Forelimb muscle (tissue), 1 donor: ENCODE measurements at places on chromosomes 1 and 21.

- no peak for DNase-seq
Measured at GRCh38 chr1:236800002-236800620, 5.0 kb downstream of the MTR start.

GRCh38 chr21:34974162-34974981, 74.7 kb downstream of the RUNX1 start:
- DNase-seq: no peak

- no peak for DNase-seq
Measured at GRCh38 chr1:119391749-119392148, 23.2 kb downstream of the HAO2 start.

DNA sequence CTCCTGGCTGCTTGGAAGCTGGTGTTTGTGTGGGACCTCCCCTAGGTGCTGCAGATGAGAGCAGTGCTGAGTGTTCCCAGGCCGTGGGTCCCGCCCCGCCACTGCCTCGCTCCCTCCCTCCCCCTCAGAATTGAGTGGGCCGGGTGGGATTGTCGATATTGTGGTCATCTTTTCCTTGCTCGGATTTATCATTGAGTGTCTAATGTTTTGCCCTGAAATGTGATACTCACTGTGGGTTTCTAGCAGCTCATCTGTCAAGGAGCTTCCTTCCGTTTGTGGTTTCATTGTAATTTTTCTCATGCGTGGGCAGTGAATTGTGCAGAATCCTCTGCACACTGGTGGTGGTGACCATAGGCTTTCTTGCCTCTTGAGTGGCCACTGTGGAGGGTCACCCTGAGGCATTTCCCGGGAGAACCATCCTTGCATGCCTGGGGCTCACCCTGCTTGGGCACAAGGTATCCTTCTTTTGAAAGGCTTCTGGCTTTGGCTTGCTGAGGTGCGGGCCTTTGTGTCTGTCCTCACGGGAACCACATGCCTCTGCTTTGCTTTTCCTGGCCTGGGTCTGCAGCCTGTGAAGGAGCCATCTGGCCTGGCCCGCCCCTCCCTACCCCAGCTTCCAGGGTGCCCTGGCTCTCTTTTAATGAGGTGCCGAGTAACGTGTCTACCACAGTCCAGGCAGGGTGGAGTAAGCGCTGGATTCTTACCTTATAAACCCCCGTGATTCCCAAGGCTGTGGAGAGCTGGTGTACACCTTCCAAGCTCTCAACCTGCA, 25.6 kb downstream of the SLX9 start:
- DNase-seq: no peak

DNA sequence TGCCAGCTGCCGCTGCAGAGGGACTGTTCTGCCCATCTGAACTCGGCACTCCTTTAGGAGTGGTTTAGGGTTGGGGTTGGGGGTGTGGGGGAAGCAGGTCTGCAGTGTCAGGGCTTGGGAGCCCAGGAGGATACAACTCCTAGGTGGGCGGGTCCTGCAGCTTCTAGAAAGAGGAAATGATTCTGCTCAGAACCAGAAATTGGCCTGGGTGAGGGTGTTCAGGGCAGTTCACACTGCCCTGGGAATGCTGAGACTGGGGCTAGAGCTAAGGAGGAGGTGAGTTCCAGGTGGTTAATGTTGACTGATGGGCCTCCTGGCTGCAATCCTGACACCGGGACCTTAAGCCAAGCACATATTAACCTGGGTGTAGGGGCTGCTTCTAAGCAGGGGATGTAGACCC, 4.8 kb upstream of the SLC26A9 start:
- DNase-seq: no peak

DNA sequence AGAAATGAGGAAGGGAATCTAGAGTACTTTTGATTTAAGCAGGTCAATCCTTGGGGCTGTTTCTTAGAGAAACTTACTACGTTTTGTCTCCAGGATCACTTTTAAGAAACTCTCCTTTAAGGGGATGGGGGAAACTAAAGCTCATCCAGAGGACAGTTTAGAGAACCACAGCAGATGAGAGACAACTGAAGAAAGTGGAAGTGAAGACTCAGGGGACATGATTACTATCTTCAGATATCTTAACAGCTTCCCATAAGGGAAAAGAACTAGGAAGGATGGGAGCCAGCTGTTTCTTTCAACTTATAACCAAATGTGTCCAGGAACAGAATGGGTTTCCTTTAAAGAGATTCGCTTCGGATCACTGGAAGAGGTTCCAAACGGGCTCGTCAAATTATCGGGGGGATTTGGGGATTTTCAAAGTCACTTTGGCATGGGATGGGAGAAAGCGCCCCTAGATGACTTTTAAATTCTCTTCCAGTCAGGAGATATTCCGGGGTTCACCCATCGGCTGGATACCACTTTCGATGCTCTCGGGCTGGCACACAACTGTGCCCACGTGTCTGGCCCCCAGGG, 1.2 kb downstream of the SCMH1 start:
- DNase-seq: no peak
